ENCODE measurements at places on chromosomes 16 and 17.
A peak's percentile ranks its signal among the peaks of the same experiment; 100 is the strongest.

DNA sequence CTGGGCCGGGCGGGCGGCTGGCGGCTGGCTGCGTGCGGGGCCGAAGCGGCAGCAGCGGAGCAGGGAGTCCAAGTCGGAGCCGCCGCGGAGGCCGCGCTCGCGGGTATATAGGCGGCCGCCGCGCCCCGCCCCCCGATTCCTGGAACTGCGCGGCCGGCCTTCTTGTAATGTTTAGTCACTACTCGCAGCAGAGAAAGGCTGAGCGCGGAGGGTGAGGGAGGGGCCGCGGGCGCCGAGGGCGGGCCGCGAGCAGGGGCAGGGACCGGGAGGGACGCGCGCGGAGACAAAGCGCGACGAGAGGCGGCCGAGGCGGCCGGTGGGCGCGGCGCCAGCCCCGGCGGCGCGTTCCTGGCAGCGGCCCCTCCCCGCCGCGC lies at the start of gene SOCS3:
Gene SOCS3, minus strand, starts transcription at position 81 of the 374 bp plus-strand sequence. CDS start 982 bp downstream, outside the sequence.
- peak; percentile 98 for DNase-seq

DNA sequence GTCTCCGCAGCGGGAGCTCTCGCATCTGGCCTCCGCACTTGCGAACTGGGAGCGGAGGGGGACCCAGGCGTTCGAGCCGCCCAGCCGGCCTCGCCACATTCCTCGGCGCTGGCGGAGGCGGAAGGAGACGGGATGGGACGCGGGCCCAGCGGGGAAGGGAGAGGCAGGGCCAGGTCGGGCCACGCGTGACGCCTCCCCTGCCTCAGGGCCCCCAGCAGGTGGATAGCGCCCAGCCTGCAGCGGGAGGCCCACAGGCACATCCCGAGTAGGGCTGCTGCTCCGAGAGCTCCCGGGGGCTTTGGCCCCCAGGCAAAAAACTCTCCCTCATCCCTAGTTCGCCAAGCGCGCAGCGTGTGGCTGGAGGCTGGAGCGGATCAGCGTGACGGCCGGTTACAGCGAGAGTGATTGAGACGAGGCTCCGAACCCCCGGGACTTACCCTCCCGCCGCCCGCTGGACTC lies 800 bp downstream of the PLEKHH3 start:
- DNase-seq, result no peak

- no peak for DNase-seq
Observed at GRCh38 chr17:79370126-79370525, 240.7 kb downstream of the RBFOX3 start.

GRCh38 chr17:385178-385835 lies 32.7 kb upstream of the RPH3AL start:
- DNase-seq, result no peak

GRCh38 chr17:67358612-67359011 lies 7.8 kb downstream of the PSMD12 start:
- DNase-seq, result no peak

GRCh38 chr17:7720125-7720524 lies 2.6 kb downstream of the DNAH2 start:
- DNase-seq, result no peak

GRCh38 chr17:50913120-50913519 lies 47.0 kb upstream of the TOB1 start:
- no peak for DNase-seq

- no peak for DNase-seq
Observed at GRCh38 chr17:80203471-80203963, 16.6 kb downstream of the SGSH start.

DNA sequence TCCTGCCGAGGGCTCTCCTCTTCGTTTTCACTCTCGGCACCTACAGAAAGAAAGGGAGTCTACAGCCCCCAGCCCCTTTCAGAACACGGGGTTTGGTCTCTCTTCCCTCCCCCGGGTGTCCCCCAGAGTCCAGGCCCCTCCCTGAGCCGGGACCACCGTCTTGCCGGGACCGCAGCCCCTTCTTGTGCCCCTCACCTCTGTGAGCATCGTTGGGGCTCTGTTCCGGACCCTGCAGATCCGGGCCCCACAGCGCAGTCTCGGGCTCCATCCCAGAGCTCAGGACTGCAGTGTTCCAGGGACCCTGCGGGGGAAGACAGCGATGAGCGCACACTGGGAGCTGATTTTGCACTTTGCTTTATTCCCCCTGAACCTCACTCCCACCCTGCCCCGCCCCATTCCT lies 2.8 kb downstream of the ZNF629 start:
- no peak for DNase-seq

GRCh38 chr16:79012671-79013434 lies 587.7 kb downstream of the MAF start:
- no peak for DNase-seq

DNA sequence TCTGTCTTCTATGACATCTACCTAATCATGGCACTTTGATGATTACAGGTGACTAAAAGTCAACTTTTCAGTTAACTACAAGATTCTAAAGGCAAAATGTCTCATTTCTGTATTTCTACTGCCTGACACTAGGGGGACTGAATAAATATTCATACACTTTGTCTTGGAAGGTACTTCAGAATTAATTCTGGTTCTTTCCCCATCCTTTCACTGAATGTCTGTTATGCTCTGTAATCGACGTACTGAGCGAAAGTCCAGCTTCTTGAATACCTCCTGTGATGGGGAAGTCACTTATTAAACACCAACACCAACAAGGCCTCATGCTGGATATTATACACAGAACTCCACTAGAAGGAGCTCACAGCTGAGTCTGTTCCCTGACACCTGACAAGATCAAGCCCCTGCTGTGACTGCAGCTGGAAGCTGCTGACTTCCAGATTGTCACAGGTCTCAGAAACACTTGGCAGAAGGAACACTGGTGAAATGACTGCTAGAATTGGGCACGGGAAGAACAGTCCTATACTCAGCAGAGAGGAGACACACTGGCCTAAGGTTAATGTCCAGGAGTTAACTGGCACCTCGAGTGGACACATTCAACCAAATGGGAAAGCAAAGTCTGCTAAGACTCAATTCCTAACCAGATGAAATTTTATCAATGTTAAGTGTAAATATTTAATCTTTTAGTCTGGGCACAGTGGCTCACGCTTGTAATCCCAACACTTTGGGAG lies 31.9 kb downstream of the CMC2 start:
- no peak for DNase-seq

GRCh38 chr16:19743816-19744159 lies 25.7 kb downstream of the IQCK start:
- DNase-seq, result no peak

DNA sequence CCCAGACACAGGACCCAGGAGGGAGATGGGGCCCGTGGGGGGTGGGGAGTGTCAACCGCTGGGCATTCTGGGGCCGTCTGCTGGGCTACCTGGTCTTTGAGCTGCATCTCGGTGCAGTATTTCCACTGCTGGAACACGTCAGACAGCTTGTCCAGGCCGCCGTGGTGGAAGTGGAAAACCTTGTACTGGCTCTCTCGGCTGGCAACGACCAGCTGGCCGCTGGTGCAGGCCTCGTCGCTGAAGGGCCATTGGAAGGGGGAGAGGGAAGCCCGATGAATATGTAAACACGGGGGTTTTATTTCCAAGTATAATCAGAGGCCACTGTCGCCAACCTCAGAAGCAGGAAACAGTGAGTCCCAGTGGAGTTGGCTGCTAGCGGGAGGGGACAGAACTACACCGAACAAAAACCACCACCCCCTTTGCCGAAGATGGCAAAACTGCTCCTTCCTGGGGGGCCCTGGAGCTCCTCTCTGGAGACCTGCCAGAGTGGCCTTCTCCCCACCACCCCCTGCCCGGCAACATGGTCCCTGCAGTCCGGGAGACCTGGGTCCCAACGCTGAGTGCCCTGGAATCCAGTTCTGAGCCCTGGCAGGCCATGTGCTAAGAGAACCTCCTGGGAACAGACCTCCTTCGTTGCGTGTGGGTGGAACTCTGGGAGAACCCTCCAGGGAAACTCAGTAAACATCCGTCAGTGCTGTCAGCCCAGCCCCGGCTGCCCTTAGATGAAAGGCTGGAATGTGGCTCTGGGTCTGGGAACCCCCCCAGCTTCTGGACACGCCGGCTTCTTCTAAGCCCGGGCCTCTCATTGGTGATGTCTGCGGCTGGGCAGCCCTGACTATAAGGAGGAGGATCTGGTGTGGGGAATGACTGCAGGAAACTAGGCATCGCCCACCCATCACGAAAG lies 84.1 kb downstream of the TBC1D16 start:
- no peak for DNase-seq

- DNase-seq, result no peak
Observed at GRCh38 chr17:70049801-70050591, 25.0 kb upstream of the KCNJ16 start.

GRCh38 chr17:50072130-50072529 lies 16.2 kb downstream of the ITGA3 start:
- DNase-seq, result no peak

DNA sequence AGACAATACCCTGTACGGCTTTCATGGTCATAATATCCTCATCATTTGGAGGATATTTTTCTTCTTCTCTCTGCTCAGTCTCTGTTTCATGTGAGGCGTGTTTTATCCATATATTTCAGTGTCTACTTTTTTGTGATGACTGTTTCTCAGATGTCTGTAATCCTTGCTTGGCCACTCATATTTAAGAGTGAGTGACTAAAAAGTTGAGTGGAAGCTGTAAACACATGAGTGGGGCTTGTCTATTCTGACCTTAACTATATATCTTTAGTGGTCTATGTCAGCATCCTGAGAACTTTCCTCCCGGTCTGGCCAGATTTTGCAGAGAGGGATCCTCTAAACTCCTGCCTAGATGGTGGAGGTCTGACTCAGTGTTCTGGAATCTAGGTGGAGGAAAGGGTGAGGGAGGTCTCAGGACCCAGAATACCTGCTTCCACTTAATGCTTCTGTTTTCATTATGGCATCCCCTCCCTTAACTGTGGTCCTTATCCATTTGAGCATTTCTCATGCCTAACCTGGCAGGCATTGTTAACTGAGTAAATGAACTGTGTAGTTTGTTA lies 6.0 kb downstream of the DDX19B start:
- DNase-seq, result no peak

DNA sequence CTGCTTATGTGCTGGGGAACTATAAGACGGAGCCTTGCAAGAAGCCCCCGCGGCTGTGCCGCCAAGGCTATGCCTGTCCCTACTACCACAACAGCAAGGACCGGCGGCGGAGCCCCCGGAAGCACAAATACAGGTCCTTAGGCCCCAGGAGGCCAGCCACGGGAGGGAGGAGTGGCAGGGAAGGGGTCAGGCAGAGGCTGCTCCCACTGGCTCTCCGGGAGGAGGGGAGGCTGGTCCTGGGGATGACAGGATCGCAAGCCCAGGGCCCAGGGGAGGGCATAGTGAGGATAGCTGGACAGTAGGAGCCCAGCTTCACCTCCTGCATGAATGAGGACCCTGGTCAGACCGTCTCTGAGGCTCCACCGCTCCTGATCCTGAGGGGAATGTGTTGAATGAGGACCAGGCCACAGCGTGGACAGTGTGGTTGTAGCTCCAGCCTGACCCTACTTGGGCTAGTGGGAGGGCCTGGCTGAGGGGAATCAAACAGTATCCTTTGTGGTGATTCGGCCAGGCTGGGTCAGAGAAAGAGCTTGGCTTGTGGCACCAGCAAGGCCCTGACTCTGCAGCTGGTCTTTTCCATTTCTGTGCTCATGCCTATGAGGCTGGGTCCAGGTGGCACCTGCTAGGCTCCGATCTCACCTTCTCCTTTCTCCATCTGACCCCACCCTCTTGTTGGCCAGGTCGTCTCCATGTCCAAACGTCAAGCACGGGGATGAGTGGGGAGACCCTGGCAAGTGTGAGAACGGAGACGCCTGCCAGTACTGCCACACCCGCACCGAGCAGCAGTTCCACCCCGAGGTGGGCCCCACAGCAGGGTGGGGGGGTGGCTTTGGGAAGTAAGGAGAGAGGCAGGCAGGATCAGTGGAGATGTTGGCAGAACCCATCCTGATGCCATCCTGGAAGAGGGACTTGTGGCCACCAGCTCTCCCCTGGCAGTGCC lies 28.7 kb downstream of the UNK start:
- no peak for DNase-seq

- no peak for DNase-seq
Observed at GRCh38 chr16:80547145-80547544, 6.4 kb downstream of the DYNLRB2 start.

DNA sequence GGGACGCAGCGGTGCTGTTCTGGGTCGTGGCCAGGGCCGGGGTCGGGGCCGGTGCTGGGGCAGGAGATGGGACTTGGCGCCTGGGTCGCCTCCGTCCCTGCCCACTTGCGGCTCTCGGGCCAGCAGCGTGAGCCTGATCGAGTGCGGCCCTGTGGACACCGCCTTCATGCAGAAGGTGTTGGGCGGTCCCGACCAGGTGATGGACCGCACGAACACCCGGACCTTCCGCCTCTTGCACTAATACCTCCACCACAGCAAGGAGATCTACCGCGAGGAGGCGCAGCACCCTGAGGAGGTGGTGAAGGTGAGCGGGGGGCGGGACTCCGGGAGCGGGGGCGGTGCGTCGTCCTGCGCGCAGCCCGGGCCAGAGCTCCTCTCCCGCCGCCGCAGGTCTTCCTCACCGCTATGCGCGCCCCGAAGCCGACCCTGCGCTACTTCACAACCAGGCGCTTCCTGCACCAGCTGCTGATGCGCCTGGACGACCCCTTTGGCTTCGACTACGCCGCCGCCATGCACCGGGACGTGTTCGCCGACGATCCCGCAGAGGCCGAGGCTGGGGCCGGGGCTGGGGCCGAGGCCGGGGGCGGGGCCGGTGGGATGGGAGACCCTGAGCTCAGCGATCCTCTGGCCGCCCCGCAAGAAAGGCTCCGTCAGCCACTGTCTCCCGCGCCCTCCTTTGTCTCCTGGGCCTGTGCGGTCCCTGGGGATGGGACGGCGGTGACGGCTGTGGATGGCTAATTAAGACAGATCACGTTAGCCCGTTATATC lies 4.5 kb upstream of the HSD17B1 start:
- peak; percentile 80 for DNase-seq

- no peak for DNase-seq
Observed at GRCh38 chr17:40174514-40174913, 2.8 kb upstream of the RAPGEFL1 start.

GRCh38 chr16:1953734-1954133 lies 755 bp downstream of the RPL3L start:
- DNase-seq, result no peak

- DNase-seq, result no peak
Observed at GRCh38 chr16:7644176-7644575, 311.5 kb downstream of the RBFOX1 start.
